ENCODE measurements at places on chromosomes 11 and 22.

- no peaks in the 10 kb centered on the region for H3K4me1 ChIP-seq
- no peaks in the 10 kb centered on the region for H3K27me3 ChIP-seq
- no peak overlapping the region for H3K27ac ChIP-seq
- H3K36me3 ChIP-seq: no peaks in the 10 kb centered on the region
- DNase-seq: no peak
- H3K4me3 ChIP-seq: no peak overlapping the region
Observed at GRCh38 chr11:70828593-70829082, 423.7 kb downstream of the SHANK2 start.

DNA sequence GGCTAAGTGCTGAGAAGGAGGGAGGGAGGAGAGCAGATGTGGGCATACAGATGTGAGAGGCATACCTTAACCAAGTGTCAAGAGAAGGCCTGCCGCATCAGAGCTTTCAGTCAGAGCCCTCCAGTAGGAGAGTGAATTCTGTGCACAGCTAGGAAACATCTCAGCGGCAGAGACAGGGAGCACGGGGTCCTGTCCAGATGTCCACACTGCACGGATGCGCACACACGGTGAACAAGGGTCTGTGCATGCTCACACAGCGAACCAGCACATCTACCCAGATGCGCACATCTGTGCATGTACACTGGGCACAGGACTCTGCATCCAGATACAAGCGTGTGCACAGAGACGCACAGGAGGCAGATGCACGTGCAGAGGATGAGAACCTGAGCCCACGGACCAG lies 778.0 kb downstream of the BRD1 start:
- no peaks in the 10 kb centered on the region for H3K36me3 ChIP-seq
- peaks cover 2% of the 10 kb centered on the region for H3K4me1 ChIP-seq
- no peak overlapping the region for H3K27ac ChIP-seq
- no peak for DNase-seq

- H3K27me3 ChIP-seq: no peaks in the 10 kb centered on the region
- peak overlapping the region; percentile 85 for H3K4me3 ChIP-seq
- H3K4me1 ChIP-seq: no peaks in the 10 kb centered on the region
- peak; percentile 82 for DNase-seq
- no peak overlapping the region for H3K27ac ChIP-seq
- no peaks in the 10 kb centered on the region for H3K36me3 ChIP-seq
Observed at GRCh38 chr22:19986410-19987341, 29.9 kb downstream of the ARVCF start.

DNA sequence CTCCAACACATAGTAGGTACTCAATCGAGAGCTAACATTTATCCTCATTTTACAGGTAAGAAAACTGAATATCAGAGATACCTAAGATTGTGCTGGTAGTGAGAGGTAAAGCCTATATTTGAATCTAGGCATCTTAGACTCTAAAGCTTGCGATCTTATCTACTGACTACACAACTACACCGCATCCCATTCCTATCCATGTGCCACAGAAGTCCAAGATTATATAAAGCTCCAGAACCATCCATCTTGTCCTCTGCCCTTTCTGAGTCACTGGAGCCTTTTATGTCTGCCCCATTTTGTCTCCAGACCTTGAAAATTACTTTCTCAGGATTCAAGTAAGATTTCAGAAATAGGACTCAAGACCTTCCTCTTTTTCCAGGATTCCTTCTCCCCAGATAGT lies 84.4 kb downstream of the OR5AK2 start:
- H3K4me3 ChIP-seq: no peak overlapping the region
- H3K36me3 ChIP-seq: no peaks in the 10 kb centered on the region
- H3K27ac ChIP-seq: no peak overlapping the region
- H3K4me1 ChIP-seq: no peaks in the 10 kb centered on the region

DNA sequence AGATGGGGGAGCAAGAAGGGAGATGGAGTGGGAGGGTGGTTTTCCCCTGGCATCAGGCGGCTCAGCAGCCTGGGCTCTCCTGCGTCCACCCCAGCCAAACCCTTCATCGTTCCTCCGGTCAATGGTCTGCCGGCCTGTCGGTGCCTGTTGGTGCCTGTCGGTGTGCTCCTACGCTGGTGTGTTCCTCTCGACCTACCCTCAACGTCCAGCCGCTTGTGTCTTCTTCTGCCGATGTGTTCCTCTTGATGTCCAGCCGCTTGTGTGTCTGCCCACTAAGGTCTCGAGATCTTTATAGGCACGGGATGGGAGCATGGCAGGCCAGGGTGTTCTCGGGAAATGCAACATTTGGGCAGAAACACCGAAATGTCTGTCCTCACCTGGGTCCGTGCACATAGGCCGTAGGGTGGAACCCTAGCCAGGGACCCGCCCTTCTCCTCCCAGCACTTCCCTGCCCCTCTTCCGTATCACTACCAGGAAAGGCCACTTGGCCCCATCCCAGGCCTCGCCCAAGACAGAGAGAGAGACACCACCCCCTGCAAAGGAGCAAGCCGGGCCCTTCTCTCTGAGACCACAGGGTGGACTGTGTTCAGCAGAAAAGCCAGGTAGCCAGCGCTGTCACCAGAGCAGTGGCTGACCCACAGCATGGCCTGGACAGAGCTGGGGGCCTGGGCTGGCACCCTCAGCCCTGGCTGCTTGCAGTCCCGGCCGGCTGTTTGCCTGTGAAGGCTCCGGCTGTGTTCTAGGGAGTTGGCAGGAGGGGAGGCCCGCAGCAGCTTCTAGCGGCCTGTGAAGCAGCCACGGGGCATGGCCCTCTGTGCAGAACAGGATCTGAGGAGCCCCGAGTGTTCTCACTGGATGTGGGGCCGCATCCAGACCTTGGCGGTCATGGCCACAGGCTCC lies 61.6 kb upstream of the KCNQ1OT1 start:
- peaks cover 6% of the 10 kb centered on the region for H3K27me3 ChIP-seq
- H3K36me3 ChIP-seq: peaks cover 2% of the 10 kb centered on the region
- no peak overlapping the region for H3K27ac ChIP-seq

DNA sequence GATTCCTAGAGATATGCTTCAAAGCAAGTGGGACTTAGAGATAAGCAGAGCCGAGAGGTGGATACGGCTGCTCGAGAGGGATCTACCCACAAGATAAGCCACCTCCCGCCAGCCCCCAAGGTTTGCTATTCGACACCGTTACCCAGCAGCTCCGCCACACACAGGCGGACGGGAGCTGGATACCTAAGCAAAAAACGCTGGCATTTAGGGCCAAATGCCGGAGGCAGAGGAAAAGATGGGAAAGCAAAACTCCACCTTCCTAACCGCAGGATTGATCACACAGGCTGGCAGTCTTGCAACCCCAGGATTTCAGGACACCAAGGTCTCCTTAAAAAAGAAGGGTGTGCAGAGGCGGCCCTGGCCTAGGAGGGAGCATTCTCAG lies 709 bp downstream of the FTH1 start:
- no peaks in the 10 kb centered on the region for H3K27me3 ChIP-seq
- H3K4me1 ChIP-seq: peaks cover 9% of the 10 kb centered on the region
- DNase-seq: no peak
